ENCODE measurements at places on chromosomes 5 and 9.
A peak's percentile ranks its signal among the peaks of the same experiment; 100 is the strongest.

GRCh38 chr5:32265902-32266301 is 46.8 kb downstream of the MTMR12 start:
- no peak for DNase-seq

DNA sequence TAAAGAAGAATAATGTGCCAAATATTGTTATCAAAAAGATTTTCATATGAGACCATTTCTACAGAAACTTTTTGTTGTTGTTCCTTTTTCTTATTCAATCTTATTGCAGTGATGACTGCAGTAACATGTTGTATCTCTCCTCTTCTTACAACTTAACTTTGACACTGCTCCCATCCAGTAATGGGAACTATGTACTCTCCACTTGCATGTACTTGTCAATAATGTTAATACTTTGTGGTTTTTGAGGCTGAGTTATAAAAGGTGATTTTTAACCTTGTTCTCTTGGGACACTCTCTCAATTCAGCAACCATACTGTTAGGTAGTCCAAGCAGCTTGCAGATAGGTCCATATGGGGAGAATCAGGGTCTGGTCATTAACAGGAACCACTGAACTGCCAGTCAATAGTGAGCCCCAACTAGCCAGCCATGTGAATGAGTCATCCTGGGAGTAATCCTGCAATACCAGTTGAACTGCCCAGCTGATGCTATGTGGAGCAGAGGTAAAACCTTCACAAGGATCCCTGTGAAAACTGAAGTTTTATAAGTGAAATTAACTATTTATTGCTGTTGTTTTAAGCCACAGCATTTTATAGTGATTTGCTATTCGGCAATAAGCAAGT is 199.6 kb upstream of the DAB2 start:
- peak; percentile 94 for DNase-seq

- DNase-seq: no peak
Measured at GRCh38 chr5:164784230-164784629, 1278.8 kb downstream of the MAT2B start.

DNA sequence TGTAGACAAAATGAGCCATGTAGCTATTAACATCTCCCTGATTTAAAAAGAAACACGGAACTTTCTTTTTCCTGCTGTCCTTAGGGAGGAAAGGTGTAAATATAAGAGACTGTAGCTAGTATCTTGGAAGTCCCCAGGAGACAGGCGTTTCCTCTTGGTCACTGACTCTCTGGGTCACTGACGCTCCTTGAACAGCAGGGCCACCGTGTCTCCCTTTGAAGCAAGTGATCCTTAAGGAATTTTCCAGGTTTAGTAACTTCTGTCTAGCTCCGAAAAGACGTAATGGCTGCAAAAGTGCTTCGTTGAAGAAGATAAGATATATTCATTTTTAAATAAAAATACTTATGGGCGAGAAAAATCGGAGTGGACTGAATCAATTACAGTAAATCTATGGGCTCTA is 745 bp upstream of the CLTA start:
- DNase-seq: peak; percentile 54

- DNase-seq: peak; percentile 76
Measured at GRCh38 chr9:124286292-124286931, 28.7 kb downstream of the NEK6 start.

- DNase-seq: no peak
Measured at GRCh38 chr5:12315461-12315860, 411.2 kb upstream of the CTNND2 start.

DNA sequence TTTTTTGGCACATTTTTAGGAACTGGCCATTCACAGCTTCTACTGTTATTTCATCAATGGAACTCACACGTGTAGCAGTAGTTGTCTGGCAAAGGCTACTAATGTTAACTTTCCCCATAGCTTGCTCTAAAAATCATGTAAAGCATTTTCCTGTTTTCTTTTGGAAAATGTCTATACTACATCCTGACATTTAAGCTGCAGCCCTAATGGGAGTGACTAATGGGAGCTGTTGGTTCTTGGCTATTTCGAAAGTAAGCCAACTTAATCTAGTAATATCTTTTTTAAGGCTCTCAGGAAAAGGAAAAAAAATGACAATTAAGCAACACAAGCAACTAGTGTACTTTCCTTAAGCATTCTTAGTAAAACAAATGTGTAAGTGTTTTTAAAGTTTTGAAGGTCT is 169.2 kb downstream of the SLC12A2 start:
- DNase-seq: no peak

- no peak for DNase-seq
Measured at GRCh38 chr9:129910628-129911567, 75.6 kb downstream of the USP20 start.

DNA sequence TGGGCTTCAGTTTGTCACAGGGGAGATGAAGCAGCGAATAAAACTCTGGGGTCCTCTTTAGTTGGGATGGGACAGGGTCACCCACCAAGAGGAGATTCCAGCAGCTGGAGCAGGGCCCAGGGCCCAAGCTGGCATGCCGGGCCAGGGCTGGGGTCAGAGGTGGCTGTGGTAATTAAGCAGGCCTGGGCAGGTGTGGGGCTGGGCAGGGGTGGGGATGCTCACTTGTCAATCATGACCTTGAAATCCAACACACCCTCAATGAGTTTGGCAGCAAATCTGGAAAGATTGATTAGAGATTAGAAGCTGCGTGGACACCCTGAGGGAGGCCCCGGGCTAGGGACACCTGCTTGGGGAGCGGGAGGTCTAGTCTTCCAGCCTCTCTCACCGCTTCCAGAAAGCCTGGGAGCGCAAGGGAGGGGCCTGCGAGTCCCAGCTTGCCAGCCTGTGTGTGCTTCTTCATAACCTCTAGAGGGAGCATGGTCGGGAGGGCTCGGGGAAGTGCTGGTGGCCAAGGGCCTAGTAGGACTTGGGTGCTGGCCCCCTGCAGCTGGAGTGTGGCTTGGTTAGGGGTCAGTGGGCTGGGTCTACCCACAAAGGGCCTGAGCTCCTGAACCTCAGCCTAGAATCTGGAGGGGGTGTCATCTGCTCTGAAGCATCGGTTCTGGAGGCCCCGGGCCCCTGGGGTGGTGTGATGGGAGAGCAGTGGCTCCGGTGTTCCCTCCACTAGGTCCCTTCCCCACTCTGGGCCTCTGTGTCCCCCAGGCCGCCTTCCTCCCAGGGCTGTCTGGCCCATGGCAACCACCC is 7.6 kb downstream of the CRAT start:
- DNase-seq: no peak

GRCh38 chr9:133775951-133776905 is 38.1 kb upstream of the SARDH start:
- DNase-seq: no peak

GRCh38 chr9:132099741-132100407 is 20.2 kb upstream of the MED27 start:
- no peak for DNase-seq

DNA sequence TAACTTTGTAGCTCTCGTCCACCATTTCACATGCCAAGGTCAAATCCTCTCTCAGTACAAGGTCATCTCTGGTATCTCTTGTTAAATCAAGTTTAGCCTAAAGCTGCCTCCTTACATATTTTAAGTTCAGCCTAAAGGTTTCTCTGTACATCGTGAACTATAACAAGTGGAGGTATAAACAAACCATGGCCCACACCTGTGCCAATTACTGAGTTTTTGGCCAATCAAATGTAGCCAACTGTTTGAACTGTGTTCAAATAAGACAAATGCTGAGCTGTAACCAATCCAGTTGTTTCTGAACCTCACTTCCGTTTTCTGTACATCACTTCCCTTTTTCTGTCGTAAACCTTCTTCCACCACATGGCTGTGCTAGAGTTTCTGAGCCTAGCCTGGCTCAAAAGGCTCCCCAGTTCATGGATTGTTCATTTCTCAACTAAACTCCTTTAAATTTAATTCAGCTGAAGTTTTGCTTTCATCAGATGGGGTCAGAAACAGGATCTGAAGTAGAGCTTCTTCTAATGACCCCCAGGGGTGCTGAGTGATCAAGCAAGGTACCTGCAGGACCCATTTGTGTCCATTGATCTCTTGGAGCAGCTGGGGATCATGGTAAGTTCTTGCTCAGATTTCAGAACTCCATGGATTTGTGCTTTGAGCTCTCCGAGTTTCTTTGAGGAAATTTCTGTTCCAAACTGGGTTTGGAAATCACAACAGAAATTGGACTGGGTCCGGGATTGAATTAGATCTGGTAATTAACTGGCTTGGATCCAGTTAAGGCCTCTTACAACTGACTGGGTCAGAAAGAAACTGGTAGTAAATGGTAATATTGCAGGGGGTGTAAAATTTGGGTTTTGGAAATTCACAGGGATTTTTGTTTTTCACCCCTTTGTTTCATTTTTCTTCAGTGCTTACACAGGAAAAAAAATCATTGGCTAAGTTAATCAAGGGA is 11.0 kb upstream of the NANS start:
- DNase-seq: no peak

- no peak for DNase-seq
Measured at GRCh38 chr5:27619982-27620381, 581.6 kb upstream of the CDH9 start.

GRCh38 chr5:132979367-132979940 is 16.0 kb upstream of the AFF4 start:
- DNase-seq: no peak

DNA sequence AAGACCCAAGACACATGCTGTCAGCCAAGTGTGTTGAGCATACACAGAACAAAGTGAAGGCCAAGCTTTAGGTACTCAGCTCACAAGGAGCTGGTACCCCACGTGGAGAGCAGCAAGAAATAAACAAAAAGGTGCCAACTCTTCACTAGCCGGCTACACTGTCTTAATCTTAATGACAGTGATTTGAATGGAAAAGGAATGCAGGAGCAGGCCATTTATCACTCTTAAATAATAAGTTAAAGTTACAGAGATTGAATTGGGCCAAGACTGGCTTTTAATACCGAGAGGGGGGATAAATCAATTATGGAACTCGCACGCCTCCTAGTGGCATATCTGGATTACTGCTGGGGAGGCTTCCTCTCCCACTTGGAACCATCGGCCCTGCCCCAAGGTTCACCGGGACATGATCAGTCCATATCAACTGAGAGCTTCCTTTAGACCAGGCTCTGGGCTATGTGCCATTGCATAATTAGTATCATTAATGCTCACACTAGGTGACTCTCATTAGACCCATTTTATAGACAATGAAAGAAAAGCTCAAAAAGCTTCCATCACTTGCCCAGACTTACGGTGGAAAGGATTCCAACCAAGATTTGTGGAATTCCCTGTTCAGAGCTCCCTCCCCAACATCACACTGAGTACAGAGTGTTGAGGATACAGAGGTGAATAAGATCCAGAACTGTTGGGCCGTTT is 94.0 kb downstream of the ACTL7B start:
- peak; percentile 42 for DNase-seq

DNA sequence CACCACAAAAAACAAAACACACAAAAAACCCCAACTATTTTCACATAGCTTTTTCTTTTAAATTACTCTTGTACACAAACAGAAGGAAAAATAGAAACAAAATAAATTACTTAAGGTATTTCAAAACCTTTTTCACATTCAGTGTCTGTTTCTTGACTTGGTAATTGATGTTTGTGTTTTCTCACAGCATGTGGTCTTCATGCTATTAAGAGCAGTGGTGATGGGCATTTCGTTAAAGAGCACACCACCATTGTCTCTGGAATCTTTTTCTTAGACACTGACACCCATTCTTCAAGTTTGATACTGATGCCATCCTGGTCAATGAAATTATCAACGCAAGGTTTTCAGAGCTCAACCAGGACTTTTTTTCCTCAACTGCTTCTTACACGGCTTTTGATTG is 63.8 kb downstream of the SLC28A3 start:
- DNase-seq: no peak

GRCh38 chr9:966870-967269 is 9.6 kb upstream of the DMRT3 start:
- no peak for DNase-seq

GRCh38 chr5:137752905-137753690 is 1.1 kb downstream of the HNRNPA0 start:
- peak; percentile 46 for DNase-seq

- DNase-seq: no peak
Measured at GRCh38 chr5:151199581-151200185, 24.2 kb downstream of the CCDC69 start.

DNA sequence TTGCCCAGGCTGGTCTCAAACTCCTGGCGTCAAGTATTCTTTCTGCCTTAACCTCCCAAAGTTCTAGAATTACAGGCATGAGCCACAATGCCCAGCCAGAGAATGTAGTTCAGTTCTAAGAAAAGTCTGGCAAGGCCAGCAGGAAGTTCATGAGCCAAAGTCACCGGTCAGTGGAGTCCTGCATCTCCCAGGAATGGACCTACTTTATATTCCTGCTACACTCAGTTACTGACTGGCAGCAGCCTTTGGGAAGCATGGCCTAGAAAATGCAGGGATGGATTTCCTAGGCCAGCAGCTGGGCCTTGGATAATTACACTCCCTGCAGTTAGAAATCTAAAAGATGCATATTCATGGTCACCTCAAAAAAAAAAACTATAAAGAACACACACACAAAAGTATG is 135.7 kb downstream of the CAAP1 start:
- no peak for DNase-seq

- peak; percentile 31 for DNase-seq
Measured at GRCh38 chr9:35826071-35826701, 2.3 kb downstream of the FAM221B start.

DNA sequence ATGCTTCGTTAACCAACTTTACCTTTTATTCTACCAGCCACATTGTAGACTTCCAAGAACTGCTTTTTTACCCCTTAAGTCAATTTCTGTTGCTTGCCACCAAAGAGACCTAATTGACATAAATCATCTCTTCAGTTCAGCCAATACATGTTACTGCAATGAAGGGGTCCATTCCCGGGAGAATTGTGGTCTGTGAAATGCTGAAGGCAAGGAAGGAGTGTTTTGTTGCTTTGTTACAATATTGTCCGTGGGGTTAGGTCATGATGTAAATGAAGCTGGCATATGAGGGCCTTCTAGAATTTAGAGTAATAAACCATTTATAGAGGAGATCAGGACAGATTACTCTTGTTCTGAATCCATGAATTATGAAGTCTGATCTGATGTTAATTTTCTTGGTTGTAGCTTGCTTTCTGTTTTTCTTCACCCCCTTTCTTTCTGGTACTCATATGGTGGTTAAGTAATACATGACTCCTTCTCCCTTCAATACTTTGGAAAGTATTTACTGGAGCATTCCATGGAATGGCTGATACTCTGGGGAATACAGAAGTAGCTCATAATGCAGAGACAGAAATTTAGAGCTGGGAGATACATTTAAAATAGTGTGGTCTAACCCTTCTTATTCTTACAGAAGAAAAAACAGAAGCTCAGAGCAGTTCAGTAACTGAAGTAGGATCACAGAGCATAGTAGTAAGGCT is 297.0 kb upstream of the CLINT1 start:
- DNase-seq: no peak

- no peak for DNase-seq
Measured at GRCh38 chr9:9091387-9091786, 1291.8 kb upstream of the DMAC1 start.

DNA sequence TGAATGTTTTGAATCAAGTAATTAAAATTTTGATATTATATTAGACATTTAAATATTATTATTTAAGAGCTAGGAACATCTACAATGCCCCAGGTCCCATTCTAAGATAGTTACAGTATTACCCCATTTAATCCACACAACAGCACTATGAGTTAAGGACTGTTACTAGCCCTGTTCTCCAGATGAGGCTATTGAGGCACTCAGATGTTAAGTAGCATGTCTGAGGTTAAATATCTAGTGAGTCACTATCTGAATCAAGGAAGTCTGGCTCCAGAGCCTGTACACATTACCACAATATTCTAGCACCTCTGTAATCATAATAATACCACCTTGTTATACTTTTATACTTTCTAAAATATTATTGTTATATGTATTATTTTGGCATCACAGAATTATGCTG is 304.6 kb downstream of the PDE4D start:
- DNase-seq: no peak

All from large intestine (tissue), 12 donors.